SK-N-MC (cell line): ENCODE measurements at places on chromosomes 2 and 18.

- DNase-seq = no peak
Observed at GRCh38 chr18:55100817-55101457, 141.7 kb upstream of the CCDC68 start.

DNA sequence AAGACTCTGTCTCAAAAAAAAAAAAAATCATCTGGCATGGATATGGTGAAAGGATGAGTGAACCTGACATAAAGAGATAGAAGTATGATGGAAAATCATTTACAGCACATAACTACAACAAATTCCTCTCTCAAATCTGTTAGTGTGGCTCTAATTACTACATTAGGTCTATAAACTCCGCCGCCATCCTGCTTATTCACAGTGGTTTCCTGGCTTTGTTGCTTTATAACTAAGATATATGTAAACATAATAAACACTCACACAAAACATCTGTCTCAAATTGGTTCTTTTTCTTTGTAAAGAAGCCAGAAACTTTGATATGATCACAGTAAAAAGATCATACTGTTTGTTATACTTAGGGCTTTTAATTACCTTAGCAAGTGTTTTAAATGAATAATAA lies 412.6 kb upstream of the FAM98A start:
- DNase-seq = peak; percentile 30

GRCh38 chr2:96739076-96739632 lies 710 bp downstream of the LMAN2L start:
- no peak for DNase-seq

DNA sequence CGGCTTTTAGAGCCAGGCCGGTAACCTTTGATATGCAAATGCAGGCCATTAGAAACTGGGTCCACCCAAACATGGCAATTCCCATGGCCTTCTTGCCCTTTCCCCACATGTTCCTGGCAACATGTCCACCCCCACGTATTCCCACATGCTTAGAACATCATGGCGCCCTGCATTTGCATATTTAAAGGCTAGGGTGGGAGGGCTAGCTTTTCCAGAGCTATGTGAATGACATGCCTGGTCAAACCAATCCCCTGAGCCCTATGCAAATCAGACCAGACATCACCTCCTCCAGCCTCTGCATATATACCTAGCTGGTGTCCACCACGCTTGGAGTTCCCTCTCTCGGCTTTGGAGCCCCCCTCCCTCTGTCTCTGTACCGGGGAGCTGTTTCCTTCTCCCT lies 481.9 kb downstream of the CDH2 start:
- DNase-seq = no peak

GRCh38 chr2:162221064-162221463 lies 22.2 kb downstream of the FAP start:
- DNase-seq = no peak

DNA sequence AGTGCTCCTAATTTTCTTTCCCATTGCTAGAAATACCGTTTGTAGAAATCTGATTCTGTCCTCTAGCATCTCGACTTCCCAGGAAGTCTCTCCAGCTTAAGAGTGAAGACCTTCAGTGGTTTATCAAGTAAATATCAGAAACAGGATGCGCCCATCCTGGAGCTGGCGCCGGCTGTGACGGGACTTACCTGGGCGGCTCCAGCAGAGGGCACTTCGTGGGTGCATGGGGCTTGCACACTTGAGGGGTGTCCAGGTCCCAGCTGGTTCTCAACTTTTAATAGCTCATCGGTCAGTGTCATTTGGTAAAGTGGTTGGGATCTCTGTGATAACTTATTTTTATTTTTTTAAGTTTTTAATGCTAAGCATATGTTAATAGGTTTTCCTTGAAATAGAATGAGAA lies 167.0 kb upstream of the TPO start:
- no peak for DNase-seq

- DNase-seq = no peak
Observed at GRCh38 chr2:120348134-120348736, 2.3 kb downstream of the INHBB start.

DNA sequence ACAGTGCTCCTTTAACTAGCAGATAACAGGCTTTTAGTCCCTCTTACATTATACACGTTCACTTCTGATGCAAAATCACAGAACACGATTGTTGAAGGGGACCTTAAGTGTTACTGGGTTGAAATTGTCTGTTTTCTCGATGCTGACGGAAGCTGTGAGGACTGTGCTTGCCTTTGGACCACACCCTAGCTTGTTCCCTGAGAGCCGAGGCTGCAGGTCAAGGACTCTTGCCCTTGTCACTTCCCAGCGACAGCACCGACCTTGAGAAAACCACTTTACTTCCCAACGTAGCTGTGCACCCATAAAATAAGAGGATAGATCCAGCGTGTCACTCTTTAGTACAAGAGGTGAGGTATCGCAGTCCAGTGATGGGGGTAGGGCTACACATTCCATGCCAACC lies 701.0 kb downstream of the DCDC2C start:
- no peak for DNase-seq

DNA sequence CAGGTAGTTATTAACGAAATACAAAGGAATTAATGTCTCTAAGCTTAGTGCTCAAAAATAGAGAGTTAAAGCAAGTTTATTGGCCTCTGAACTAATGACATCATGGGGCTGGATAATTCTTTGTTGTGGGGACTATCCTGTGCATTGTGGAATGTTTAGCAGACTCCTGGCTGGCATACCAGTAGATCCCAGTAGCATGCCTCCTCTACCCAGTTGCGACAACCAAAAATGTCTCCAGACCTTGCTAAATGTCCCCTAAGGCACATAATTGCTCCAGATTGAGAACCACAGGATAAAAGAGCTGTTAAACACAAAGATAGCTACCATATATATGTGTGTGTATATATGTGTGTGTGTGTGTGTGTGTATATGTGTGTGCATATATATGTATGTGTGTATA lies 194.5 kb downstream of the ERBB4 start:
- DNase-seq = no peak

GRCh38 chr2:119827866-119828507 lies 68.3 kb downstream of the PTPN4 start:
- no peak for DNase-seq

GRCh38 chr2:37625796-37626571 lies 45.5 kb downstream of the CDC42EP3 start:
- DNase-seq = no peak

- DNase-seq = no peak
Observed at GRCh38 chr18:78673516-78674321, 305.9 kb upstream of the SALL3 start.

GRCh38 chr2:18244845-18245244 lies 315.6 kb downstream of the RDH14 start:
- DNase-seq = no peak

DNA sequence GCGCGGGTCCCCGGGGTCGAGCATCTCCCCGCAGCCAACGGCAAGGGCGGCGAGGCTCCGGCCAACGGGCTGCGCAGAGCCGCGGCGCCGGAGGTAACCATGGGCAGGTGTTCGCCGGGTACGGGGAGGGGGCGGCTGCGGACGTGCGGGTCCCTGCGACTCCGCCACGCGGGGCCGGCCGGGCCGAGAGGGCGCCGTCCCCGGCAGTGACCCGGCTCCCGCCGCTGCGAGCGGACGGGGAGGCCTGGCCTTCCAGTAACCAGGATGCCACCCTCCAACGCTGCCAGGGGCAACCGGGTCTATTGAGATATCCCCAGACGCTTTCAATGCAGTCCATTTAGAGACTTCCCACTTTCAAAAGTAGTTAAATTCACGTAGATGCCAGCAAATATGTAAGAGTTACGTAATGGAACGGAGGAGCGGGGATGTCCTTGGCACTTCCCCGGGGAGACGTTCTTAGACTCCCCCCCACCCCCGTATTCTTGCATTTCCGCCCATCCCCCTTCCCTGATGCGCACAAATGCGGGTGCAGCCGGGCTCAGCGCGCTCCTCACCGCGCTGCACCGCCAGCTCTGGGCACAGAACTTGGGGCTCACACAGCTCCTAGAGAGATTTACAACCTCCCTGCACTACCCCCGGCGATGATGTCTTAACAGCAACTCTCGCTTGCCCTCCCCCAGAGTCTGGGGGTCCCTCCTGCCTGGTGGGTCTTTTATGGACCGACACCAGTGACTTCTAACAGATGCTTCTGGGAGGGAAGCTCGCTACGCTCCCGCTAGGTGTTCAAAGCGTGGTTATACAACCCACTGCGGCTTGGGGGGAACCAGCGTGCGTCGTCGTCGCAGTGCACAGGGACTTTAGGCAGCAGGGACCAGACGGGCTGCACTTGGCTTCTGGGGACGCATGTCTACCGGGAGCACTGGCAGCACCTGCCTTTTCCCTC lies 657 bp downstream of the SGPP2 start:
- DNase-seq = no peak

DNA sequence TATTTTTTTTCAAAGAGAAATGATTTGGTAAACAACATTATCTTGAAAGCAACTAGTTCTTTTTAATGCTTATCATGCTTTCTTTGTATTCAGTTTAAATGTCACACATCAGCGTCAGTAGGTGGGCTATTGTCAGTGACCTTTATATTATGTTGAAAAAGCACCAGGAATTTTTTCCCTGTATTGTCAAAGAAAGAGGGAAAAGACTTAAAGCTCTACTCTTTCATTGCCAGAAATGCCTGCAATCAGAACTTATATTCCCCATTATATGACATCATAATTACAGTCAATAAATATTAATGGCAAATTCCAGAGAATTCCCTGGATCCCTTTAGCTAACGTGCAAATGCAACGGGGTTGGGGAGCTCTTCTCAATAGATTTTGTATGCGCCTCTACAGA lies 353.9 kb downstream of the CDH2 start:
- no peak for DNase-seq

GRCh38 chr2:38592951-38593350 lies 9.8 kb downstream of the HNRNPLL start:
- no peak for DNase-seq

DNA sequence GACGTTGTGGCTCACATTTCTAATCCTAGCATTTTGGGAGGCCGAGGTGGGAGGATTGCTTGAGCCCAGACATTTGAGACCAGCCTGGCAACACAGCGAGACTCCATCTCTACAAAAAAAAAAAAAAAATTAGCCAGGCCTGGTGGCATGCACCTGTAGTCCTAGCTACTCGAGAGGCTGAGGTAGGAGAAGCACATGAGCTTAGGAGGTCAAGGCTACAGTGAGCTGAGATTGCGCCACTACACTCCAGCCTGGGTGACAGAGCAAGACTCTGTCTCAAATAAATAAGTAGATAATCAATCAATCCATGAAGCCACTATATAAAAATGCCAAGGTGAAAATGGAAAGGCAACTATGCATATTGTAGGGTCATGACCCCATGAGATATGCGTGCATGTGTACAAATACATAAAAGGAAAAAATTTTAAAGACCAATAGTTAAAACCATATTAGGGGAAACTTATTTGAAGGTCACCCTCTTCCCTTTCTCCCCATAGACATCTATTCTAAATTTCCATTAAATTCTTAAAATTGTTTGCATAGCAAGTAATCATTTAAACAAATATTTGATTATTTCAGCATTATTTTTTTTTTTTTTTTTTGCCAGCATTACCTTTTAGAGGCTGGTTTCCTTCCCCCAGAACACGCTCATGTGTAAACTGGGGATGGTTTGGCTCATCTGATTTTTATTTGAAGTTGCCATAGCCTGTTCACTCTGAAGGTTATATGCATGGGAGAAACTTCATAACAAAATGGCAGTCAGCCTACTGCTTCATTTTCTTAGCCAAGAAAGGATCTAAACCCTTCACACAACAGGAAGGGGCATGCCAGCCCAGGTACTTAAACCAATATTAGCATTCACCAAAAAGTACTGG lies 37.3 kb upstream of the TMEM247 start:
- no peak for DNase-seq

GRCh38 chr2:102704531-102704930 lies 57.3 kb upstream of the TMEM182 start:
- DNase-seq = no peak

- no peak for DNase-seq
Observed at GRCh38 chr2:134177351-134177931, 76.4 kb upstream of the MGAT5 start.

- DNase-seq = no peak
Observed at GRCh38 chr2:20682167-20682920, 15.4 kb downstream of the GDF7 start.

- DNase-seq = no peak
Observed at GRCh38 chr2:37191253-37191652, 2.8 kb upstream of the SULT6B1 start.

GRCh38 chr2:226045080-226045479 lies 645.6 kb downstream of the NYAP2 start:
- no peak for DNase-seq

DNA sequence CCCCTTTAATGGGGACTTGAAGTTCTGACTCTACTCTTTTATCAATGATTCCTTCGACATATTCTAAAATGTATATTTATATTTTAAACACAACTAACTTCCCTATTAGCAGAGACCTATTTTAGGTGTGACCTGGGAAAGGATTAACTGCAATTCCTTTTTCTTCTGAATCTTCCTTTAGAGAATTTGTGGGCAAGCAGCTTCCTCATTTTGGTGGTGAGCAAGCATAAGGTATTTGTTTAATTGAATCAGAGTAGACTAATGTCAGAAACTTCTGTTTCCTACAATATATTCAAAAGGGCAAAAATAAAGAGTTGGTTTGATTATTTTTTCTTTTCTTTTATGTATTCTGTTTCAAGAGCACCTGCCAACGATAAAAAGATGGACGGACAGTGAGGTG lies 237.0 kb downstream of the IKZF2 start:
- no peak for DNase-seq

DNA sequence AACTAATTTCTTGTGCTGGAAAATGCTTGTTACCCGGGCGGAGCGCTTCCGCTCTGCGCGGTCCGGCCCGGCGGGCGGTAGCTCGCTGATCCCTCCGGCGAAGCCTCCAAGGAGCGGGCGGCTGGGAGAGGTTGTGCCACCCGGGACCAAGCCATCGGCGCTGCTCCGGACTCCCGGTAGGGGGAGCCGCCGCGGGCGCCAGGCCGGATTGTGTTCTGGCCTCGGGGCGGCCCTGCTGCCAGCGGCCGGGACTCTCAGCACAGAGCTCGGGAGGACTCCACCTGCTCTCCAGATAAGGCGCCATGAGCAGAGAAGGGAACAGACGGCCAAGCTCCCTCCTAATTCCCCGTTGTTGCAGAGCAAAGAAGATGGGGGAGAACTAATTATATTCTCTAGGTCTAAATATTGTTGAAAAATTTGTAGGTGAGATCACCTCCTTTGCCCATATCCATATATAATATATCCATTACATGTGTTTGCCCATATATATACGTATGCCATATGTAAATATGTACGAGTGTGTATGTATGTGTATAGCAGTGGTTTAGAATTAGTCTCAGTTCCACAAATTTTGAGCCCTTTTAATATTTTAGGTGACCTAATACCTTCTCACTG lies 13.8 kb upstream of the SATB2 start:
- DNase-seq = no peak

DNA sequence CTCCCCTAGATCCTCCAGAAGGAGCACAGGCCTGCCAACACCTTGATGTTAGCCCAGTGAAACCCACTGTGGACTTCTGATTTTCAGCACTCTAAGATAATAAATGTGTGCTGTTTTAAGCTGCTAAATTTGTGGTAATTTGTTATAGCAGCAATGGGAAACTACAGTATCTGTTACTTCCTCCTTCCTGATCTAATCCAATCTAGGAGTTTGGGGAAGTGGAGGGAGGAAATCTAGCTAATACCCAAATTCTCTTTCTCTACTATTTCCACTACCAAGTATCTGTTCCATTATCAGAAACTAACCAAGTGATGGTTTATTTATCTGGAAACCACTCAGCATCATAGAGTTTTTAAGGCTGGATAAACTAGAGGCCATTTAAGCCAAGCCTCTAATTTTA lies 64.9 kb downstream of the AFF3 start:
- no peak for DNase-seq
